ENCODE measurements at places on chromosomes 2 and 18.

DNA sequence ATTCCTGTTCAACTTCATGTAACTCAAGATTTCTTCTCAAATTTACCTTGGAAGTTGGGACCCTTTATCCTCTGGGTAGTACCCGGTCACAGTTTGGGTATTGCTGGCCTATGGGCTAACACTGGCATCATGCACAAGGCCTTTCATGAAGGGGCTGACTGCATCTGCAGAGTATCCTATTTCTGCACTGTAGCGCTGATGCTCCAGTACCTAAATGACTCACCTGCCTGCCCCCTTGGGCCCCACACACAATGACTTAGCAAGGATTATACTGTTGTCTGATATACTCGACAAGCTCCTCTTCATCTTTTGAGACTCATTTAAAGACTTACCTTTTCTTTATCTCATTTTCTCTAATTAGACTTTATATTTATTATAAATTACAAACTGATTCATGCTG lies 39.9 kb downstream of the DNAH6 start:
- DNase-seq = no peak

DNA sequence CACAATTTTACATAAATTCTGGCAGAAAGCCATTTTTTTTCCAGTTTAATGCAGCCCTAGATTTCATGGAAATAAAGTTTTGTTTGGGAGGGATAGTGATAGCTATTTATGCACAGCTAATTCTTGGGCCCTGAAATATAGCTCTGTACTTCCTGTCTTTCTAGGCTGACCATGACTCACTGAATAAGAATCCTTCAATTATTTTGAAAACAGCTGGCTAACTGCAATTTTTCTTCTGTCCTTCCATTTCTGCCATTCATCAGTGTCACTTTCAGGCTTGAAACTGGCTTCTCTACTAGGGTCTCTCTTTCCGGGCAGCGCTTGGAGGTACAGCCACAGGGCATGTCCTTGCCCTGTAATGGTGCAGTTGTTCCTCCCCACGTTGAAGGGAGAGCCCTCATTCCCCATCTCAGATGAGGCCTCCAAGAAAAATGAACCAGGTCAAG lies 97.1 kb upstream of the TMEM178A start:
- no peak for DNase-seq

- no peak for DNase-seq
Measured at GRCh38 chr2:212381428-212382102, 157.0 kb downstream of the ERBB4 start.

DNA sequence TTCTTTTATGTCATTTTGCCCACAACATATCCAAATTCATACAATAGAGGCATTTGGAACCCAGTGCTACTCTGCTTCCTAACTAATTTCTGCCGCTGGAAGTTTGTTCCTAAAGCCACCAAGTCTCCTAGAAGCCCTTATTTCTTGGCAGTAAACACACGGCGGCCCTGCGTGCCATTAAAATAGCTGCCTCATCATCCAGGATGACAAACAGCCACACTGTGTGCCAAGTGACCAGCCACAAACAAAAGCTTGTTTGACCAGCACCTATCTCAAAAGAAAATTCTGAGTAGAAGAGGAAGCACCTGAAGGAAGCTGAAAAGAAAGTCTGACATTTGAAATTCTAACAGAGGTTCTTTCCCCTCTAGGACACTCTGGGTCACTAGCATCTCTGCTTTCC lies 64.2 kb downstream of the BCL11A start:
- no peak for DNase-seq

GRCh38 chr2:28586867-28587266 lies 91.0 kb downstream of the PLB1 start:
- DNase-seq = no peak

GRCh38 chr2:242051463-242051862 lies 181.9 kb downstream of the RTP5 start:
- no peak for DNase-seq

All from stimulated activated CD4-positive, alpha-beta T cell treated with anti-CD3 and anti-CD28 coated beads, TNF-alpha, amount 100 ng/mL, for 4 hours (primary cell).